ENCODE measurements at places on chromosomes 2 and 18.

GRCh38 chr18:13218368-13218991, at the start of gene LDLRAD4:
Gene LDLRAD4, plus strand, starts transcription at chr18:13218760.
- DNase-seq: peak; percentile 28

DNA sequence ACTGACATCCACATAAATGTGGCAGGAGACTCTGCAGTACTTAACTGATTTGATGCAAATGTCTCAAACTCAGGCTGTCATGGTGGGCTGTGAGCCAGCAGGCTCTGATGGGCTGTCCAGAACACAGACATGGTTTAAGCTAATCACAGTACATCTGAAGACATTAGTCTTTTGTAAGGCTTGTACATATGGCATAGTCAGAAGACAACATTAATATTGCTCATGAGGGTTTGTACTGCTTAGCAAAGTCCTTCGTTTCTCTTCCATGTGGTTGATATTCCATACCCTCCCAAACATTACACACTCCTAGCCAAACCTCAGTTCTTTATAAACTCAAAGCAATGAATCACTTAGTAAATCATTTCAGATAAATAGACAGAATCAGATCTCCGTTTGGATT, 330.6 kb downstream of the RND3 start:
- DNase-seq: no peak

DNA sequence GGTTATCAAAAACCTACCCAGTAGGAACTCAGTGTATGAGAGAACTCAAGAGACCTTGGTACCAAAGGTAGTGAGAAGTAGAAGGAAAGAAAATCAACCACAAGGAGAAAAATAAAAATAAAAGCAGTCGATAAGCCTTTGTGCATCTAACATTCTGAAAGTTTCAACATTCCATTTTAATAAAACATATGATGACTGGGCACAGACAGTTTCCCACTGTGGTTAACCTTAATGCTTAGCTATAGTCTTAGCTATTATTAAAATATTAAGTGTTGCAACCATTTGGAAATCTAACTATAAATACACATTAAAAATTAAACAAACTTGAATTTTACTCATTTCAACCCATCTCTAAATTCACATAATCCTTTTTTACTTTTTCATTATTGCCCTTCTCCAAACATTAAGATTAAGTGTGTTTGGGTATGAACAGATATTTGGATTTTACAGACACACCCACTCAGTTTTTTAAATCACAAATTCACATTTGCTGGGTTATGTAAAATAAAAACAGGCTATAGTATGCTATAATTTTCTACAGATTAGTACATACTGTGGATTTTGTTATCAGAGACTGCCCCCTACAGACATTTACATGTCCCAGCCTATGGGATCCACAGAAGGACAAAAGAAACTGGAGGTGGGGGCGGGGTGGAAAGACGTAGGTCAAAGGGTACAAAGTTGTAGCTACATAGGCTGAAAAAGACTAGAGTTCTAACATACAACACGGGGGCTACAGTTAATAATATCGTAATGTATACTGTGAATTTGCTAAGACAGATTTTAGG, 32.8 kb downstream of the SRBD1 start:
- DNase-seq: peak; percentile 65

GRCh38 chr18:53772293-53772692, 452.2 kb downstream of the MBD2 start:
- no peak for DNase-seq

DNA sequence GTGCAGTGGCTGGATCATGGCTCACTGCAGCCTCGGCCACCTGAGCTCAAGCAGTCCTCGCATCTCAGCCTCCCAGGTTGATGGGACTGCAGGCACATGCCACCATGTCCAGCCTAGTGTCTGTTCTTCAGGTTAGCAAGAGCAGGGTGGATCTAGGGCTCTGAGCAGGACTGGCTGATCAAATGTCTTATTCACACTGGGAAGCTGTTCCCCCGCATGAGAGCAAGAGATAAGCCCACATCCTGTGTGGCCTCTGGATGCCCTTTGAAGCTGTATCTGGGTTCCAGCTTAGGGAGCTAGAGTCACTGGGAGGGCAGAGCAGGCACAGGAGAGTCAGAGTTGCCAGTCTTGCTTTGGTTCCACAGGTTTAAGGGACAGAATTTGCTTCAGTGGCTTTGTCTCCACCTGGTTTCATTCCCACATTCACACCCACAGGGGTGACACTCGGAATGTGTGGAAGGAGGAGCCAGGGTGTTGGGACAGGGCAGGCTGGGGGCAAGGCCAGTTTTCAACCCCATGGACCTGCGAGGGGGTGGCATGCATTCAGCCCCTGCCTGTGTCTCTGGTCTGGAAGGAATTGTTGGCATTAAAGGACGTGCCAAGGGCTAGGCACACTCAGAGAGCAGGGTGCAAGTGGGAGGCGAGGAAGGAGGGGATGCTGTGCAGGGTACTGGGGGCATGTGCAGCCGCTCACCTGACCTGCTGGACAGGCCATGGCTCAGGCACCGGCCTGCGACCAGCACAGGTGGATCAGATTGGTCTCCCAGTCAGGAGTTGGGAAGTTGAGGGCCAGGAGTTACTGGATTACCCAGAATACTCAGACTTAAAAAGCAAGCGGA, 24.5 kb downstream of the PTPN18 start:
- DNase-seq: peak; percentile 15
